Vagina (tissue), 2 donors: ENCODE measurements at places on chromosomes 6 and 20.

DNA sequence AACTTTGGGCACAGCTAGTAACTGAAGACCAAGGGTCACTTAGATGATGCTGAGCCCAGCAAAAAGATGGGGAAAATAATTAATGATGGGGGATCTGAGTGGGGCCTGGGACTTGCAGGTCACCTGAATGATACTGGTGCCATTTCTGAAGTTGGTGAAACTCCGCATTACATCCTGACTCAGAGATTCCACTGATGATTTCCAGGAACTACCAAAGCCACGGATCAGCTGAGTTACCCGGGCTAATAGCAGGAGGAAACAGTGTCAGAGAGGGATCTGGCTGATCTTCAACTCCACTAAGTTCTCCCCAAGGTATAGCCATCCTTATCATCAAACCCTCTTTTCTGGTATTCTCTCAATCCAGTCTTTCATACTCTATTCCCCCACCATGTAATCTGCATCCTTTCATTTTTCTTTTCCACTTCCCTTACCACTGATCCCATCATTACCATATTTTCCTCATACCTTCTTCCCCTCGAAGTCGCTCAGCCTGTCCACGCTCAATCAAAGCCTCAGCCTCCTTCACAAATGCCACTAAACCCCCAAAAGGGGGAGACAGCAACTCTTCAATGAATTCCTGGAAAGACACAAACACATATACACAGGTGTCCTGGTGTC, 20.2 kb downstream of the VPS52 start:
- DNase-seq: no peak

DNA sequence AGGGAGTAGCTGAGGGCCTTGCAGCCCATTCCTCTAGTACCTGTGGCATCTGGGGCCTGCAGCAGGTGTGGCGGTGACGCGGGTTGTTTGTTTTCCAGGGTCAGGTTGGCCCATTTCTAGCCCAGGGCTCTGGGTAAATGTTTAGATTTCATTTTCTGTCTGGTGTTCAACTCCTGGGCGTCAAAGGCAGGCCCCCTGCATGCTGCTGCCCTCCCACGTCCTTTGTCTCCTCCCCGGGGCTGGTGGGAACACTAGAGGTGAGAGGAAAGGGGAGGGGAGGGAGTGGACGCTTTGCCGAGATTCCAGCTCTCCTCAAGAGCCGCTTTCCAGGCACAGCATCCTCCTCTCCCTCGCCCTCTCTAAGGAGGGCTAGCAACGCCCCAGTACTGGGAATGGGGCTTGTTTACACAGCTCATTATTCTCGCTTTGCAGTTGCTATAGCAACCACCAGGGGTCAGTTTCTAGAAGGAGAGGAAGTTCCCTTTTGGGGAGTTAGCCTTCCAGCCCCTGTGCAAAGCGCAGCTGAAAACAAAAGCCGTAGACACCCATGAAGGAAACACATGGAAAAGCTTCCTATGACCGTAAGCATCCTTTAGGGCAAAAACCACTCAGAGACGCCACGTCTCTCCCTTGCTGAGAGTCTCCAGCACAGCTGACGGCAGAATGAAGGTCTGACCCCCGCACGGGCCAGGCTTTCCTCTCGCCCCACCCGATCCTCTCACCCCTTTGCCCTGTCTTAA, 170.6 kb downstream of the LY86 start:
- no peak for DNase-seq

- DNase-seq: no peak
Observed at GRCh38 chr6:52534966-52535390, 41.9 kb downstream of the TRAM2 start.

GRCh38 chr20:60001108-60001507, 42.9 kb downstream of the CDH26 start:
- no peak for DNase-seq

DNA sequence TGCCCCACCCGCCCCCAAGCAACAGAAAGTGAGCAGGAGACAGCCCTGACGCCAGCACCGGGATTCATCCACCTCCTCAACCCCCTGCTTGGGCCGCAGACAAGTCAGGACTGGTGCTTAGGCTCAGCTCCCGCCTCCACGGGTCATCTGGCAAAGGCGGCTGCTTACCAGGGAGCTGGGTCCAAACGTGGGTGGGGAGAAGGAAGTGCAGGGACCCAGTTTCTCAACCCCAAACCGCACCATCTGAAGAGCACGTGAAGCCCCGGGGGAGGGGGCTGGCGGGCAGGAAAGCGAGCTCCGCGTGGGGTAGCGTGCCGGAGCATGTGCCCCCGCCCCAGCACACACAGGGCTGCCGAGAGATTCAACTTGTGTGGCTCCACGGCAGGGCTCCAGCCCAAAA, 87.2 kb downstream of the BMP7 start:
- no peak for DNase-seq

GRCh38 chr6:156776470-156776839, 723 bp upstream of the ARID1B start:
- no peak for DNase-seq

- DNase-seq: no peak
Observed at GRCh38 chr20:46306743-46307138, 1.6 kb downstream of the CDH22 start.

- no peak for DNase-seq
Observed at GRCh38 chr6:30397697-30398096, 52.7 kb downstream of the RPP21 start.

- no peak for DNase-seq
Observed at GRCh38 chr6:159127701-159128100, 41.5 kb upstream of the FNDC1 start.

DNA sequence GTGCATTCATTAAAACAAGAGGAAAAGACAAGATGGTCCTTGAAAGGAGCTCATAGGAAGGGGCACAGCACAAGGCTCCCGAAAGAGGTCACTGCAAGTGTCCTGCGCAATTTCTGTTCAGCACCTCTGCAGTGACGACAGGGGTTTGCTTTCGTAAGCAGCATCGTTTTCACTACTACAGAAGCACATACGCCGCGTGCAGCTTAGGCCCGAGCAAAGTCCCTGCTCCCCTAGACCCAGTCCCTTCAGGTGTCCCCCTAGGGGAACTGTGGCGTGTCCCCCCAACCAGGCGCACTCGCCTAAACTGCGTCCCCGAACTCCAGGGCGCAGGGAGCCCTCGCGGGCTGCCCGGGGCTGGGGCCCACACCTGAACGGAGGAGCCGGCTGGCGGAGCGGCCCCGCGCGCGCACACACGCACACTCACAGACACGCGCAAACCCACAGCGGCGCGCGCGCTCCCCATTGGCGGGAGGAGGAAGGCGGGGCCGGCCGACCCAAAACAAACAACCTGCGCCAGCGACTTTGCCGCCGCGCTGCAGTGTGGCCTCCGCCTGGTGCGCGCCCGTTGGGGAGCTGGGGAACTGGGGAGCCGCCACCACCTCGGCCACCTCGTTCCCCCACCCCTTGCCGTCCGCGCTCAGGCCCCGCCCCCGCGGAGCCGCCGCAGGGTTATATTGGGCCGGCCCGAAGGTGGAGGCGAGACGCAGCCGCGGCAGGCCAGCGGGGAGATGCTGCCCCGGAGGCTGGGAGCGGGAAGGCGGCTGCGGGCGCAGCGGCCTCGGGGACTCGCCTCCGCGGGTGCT, at the start of gene FOXQ1:
Gene FOXQ1, plus strand, starts transcription at position 699 of the 803 bp plus-strand sequence. CDS start 607 bp downstream, outside the sequence.
- no peak for DNase-seq

GRCh38 chr6:134356405-134356804, 38.5 kb upstream of the SGK1 start:
- no peak for DNase-seq
